Heart right ventricle (tissue), 16 donors: ENCODE measurements at places on chromosomes 16 and 17. TPM values are rescaled to one million over a fixed set of nuclear protein-coding genes. Genes with fewer than 3 reads are reported as not detected.

Gene NPTX1
- total RNA-seq = not detected

Gene KRTAP4-4
- total RNA-seq = not detected

Gene MPV17L
- 10.0 TPM for total RNA-seq

Gene MYH11
- 19.3 TPM for total RNA-seq

Gene GNGT2
- 0.32 TPM for total RNA-seq

Gene TEX19
- total RNA-seq = not detected

Gene ABCA10
- total RNA-seq = 2.7 TPM

Gene GSG1L
- not detected for total RNA-seq

Gene AOC2
- total RNA-seq = 0.55 TPM

Gene MYL4
- 113 TPM for total RNA-seq

Gene FBXO39
- total RNA-seq = not detected

Gene KRTAP4-3
- not detected for total RNA-seq

Gene SPHK1
- 1.7 TPM for total RNA-seq

Gene GP1BA
- not detected for total RNA-seq

Gene IKZF3
- 0.74 TPM for total RNA-seq

Gene TNFSF12
- total RNA-seq = 38.1 TPM

Gene KRTAP17-1
- total RNA-seq = not detected

Gene CAVIN1
- 240 TPM for total RNA-seq

Gene CDIP1
- 47.5 TPM for total RNA-seq

Gene CCL11
- 17.5 TPM for total RNA-seq

Gene CIBAR2
- not detected for total RNA-seq

Gene USP43
- total RNA-seq = not detected

Gene GPR179
- total RNA-seq = 0.09 TPM

Gene KRTAP4-9
- total RNA-seq = not detected

Gene CD68
- total RNA-seq = 36.5 TPM

Gene WIPF2
- 12.8 TPM for total RNA-seq

Gene SOX8
- total RNA-seq = 1.4 TPM

Gene ZPBP2
- total RNA-seq = not detected
